Mesothelial cell of epicardium (in vitro differentiated cells): ENCODE measurements at places on chromosomes 3 and 15.

DNA sequence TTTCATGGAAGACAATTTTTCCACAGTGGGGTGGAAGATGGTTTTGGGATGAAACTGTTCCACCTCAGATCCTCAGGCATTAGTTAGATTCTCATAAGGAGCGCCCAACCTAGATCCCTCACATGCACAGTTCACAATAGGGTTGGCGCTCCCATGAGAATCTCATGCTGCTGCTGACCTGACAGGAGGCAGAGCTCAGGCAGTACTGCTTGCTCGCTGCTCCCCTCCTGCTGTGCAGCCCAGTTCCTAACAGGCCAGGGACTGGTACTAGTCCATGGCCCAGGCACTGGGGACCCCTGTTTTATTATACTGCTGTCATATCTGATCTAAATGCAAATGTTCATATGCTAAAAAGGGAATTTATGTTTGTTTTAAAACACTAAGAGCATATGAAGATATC is 9.8 kb upstream of the GRK7 start:
- no peak for DNase-seq

- peak; percentile 81 for DNase-seq
These were observed 3.2 kb upstream of the SIN3A start for GRCh38 chr15:75454471-75455378.

DNA sequence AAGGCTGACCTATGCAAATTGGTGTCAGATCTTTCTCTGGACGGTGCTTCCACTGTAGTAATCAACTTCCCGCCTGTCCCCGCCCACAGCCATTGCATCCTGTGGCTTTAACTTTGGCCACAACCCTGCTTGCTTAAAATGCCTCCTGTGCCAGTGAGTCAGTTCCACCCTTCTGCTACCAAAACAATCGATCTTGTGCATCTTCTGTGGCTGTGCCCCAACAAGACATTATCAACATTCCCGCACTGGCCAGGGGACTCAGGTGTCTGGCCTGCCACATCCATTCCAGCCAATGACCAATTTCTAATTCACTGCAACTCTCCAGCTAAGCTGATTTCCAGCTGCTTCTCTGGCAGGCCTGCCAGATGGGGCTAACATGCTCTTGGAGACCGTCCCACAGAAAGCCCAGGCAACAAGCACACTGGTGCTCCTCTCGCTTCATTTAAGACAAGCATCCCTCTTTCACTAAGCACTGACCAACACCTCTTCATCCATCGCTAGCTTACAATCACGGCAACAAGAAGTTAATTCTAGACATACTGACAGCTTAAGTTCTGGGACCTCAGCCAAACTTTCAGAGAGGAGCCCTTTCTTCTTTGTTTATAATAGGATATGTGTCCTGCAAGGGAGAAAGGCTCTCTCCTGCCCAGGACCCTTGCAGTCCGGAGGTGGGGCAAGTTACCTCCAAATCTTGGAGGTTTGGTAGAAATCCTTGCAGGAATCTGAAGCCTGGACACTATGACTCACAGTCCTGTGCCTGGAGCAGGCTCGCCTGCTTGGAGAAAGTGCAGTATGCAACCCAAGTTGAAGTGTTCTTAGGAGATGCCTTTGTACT is 6.7 kb downstream of the CA12 start:
- DNase-seq: no peak

- DNase-seq: no peak
These were observed at the start of gene DGKG for GRCh38 chr3:186361762-186362536. TSS of gene DGKG (minus strand) at chr3:186362234. CDS start at chr3:186320459, 41,775 bp downstream.

GRCh38 chr3:3744826-3745225 is 54.4 kb upstream of the LRRN1 start:
- no peak for DNase-seq

DNA sequence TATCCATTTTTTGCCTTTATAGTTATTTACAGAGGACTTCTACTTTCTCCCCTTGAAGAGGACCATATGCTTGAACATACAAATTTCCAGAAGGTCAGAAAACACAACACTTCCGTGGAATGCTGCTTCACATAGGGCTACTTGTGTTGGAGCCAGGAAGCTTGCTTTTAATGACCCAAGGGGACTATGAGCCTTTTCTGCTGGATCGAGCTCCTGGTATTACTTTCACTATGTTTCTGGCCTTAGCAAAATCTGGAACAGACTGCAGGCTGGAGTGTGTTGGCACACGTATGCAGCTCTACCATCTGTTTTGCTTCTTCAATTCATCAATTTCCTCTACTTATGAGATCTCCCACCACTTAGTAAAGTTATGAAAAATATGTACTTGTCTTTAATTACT is 69.3 kb upstream of the CBLB start:
- DNase-seq: no peak

GRCh38 chr3:169454823-169455222 is 208.7 kb downstream of the MECOM start:
- DNase-seq: no peak

- no peak for DNase-seq
These were observed 68.5 kb downstream of the TMCC1 start for GRCh38 chr3:129824926-129825541.

- no peak for DNase-seq
These were observed 189.3 kb downstream of the PLCH1 start for GRCh38 chr3:155555479-155556060.

- no peak for DNase-seq
These were observed 3.8 kb downstream of the NLGN1 start for GRCh38 chr3:173401369-173401768.

DNA sequence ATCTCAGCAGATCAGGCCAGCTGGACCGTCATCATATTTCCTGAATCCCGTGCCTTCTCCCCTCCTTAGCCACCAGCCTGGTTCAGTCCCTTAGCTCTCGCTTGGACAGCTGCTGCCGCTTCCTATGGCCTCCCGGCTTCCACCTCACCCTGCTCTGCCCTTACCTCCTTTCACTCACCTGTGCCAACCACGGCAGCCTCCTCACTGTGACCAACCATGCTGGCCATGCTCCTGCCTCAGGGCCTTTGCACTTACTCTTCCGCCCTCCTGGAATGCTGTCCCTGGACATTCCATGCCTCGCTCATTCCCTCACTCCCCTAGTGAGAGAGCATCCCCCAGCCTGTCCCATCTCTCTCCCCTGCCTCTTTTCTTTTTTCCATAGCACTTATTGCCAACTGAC is 19.2 kb downstream of the GRIP2 start:
- no peak for DNase-seq

DNA sequence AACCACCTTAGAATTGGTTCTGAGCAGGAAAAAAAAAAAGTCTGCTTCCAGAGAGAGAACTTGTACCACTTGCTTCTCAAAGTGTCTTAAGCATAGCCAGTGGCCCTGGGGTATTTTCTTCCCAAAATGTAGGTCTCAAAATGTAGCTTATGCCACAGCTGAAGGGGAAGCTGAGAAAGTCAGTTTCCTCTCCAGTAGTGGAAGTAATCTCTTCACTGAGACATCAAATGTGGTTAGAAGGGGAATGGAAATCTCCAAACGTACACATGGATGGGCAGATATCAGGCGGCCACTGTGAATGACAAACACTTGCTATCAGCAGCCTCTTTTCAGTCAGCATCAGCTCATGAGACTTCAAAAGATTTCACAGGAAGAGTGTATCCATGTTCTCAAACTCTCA is 841.2 kb downstream of the TUSC7 start:
- DNase-seq: no peak

GRCh38 chr3:10242182-10243065 is 5.8 kb upstream of the TATDN2 start:
- no peak for DNase-seq

- DNase-seq: no peak
These were observed 81.9 kb upstream of the SLC25A36 start for GRCh38 chr3:140859592-140860336.

- no peak for DNase-seq
These were observed at the start of gene RASSF1 for GRCh38 chr3:50340448-50341329. TSS of gene RASSF1 (minus strand) at chr3:50340836. CDS start at chr3:50340805, 31 bp downstream.

- DNase-seq: no peak
These were observed 2.3 kb downstream of the OCA2 start for GRCh38 chr15:28096670-28097431.

GRCh38 chr15:75215107-75216004 is 13.7 kb downstream of the C15orf39 start:
- DNase-seq: no peak

DNA sequence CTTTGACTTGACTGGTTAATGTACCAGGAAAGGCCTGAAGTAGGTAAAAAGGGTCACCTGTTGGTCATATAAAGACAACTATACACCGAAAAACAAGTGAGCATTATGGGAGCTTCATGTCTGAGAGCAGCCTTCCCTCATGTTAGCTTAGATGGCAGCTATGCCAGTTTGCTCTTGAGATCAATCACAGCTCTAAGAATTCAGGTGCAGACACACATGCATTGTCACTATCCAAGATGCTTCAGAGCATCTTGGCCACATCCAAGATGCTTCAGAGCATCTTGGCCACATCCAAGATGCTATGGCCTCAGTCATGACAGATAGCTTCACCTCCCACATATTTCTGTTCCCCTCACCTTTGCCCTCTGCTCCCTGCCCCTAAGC is 15.5 kb downstream of the ZNF80 start:
- no peak for DNase-seq

DNA sequence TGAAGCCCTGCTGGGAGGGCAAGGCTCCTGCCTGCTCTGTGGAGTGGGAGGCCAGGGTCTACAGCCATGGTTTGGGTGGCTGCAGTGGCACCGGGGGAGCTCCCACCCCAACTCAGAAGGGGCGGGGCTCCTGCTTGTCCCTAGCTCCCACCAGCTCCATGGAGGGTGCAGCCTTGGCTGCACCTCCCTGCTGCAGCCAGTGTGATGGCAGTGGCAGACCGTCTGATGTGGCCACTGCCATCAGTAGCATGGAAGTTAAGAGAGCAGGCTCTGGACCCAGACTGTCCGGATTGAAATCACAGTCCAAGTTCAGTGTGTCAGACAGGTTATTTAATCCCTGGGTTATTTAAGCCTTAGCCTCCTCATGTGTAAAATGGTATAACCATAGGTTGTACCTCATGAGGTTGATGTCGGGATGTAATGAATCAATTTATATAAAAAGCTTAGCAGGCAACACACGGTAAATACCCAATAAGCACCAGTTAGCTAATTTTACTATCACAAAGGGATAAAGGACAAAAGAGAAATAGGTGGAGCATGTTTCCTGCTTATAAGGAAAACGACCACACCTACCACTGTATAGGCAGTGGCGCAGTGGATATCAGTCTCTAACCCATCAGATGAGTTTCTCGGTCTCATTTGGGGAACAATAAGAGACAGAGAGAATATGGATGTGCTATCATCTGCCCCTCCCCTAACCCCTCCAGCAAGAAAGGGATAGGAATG is 13.1 kb upstream of the NR1I2 start:
- no peak for DNase-seq

- no peak for DNase-seq
These were observed 545.0 kb upstream of the GRM7 start for GRCh38 chr3:6315906-6316305.

GRCh38 chr3:47324278-47324865 is 41.6 kb downstream of the KLHL18 start:
- peak; percentile 27 for DNase-seq

GRCh38 chr3:72454441-72454840 is 393.8 kb downstream of the SHQ1 start:
- no peak for DNase-seq

DNA sequence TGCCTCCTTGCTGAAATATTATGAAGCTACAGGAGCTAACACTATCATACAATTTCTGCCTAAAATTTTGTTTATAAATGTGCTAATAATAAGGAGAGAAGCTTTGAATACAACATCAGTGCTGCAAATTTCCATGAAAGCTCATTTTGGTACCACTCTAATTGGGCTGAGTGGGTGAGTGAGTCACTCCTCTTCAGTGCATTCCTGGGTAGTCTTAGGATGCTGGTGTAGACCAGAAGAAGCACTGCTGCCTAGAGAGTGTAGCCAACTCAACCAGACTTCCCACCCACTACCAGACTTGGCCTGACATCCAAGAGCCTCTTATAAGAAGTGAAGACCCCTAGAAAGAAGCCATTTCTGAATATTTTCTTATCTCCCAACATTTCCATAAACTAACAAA is 32.5 kb upstream of the CCDC54 start:
- DNase-seq: no peak

DNA sequence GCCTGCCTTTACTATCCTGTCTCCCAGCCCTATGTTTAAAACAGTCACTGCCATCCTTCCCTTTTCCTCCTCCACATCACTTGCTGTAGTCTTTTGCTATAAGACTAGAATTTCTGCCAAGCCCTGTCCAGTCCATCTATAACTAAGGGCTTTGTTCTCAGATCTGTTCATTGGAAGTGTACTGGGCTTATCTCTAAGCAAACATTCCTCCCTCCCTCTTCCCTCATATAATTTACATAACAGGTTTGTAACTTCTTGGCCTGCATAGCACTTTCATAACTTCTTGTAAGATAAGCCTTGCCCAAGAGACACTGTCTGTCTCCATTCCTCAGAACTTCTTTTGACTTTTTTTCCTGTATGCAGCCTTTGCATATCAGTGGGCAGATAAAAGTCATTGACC is 16.7 kb downstream of the TPRG1 start:
- DNase-seq: no peak

DNA sequence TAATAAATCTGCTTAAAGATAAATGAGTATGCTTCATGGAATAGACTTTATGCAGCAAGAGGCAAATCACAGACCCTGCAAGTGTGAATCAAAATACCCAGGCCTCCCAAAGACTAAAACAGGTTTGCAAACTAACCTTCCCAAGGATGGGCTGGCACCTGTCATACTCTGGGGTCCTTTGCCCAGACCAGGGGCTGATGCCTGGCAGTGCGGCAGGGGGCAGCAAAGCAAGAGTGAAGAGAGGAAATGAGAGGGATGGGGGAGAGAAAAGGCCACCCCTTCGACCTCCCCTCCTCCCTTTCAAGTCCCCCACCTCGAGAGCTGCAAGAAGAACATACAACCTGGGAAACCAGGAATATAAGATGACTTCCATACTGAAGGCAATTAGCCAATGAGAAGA is 31.8 kb downstream of the XXYLT1 start:
- peak; percentile 22 for DNase-seq

GRCh38 chr3:39166932-39167532 is 13.6 kb upstream of the CSRNP1 start:
- DNase-seq: no peak

DNA sequence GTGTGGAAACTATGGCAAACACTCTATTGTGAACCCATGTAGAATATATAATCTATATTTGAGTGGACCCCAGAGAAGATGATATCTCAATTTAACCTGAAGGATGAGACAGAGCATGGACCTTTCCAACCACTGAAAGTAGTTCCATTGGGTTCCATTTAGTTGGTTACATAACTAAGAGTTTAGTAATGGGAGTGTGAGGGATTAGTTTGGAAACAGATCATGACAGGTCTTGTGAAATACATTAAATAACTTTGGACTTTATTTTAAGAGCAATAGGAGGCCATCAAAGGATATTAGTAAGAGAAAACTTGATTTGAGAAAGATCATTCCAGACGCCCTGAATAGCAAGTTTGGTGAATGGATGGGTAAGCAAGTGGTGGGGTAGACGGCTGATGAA is 487.2 kb upstream of the ROBO2 start:
- no peak for DNase-seq

- no peak for DNase-seq
These were observed 2.2 kb downstream of the GABRR3 start for GRCh38 chr3:98032904-98033303.
